CD4-positive, alpha-beta T cell treated with Interleukin-15 for 4 hours (primary cell): ENCODE measurements at places on chromosomes 4 and X.

GRCh38 chr4:40940756-40941155, 191.0 kb downstream of the NSUN7 start:
- DNase-seq: no peak

- DNase-seq: peak; percentile 68
These were observed 326.4 kb downstream of the PPP3CA start for GRCh38 chr4:101020956-101021355.

DNA sequence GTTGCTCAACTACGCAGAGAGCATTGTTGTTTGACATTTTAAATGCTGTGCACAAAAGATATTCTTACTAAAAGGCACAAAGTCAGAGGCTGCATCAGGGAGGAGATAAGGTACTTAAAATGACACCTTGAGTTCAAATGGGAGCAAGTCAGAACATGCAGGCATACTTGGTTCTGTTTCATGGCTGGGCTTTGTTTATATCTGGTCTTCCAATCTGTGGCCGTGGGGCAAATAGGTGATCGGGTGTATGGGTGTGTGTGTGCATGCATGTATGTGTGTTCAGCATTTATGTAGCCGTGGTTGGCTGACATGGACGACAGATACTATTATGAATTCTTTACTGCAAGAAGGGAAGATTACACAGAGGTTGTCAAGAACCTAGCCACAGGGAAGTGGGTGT, 106.1 kb downstream of the RASL11B start:
- DNase-seq: no peak

- no peak for DNase-seq
These were observed 637 bp downstream of the AR start for GRCh38 chrX:67544281-67545035.

DNA sequence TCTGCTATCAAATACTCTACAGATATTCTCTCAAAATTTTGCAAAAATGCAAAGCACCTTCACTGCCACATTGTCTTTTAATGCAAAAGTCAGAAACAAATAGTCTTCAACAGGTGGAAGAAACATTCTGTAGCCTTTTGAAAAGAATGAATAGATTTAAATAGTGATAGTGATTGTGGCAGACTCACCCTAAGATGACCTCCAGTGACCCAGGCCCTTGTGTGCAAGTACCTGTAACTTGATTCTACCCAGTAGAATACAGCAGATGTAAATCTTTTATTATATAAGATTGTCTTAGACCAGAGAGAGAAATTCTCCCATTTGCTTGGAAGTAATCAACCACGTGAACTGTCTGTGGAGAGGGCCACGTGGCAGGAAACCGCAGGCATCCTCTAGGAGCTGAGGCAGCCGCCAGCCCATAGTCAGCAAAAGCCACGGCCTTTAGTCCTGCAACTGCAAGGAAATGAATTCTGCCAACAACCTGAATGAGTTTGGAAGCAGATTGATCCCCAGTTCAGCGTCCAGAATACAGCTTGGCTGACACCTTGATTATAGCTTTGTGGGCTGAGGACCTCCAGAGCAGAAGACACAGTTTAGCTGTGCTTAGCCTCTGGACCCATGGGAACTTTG, 272.5 kb downstream of the ARHGAP10 start:
- no peak for DNase-seq

DNA sequence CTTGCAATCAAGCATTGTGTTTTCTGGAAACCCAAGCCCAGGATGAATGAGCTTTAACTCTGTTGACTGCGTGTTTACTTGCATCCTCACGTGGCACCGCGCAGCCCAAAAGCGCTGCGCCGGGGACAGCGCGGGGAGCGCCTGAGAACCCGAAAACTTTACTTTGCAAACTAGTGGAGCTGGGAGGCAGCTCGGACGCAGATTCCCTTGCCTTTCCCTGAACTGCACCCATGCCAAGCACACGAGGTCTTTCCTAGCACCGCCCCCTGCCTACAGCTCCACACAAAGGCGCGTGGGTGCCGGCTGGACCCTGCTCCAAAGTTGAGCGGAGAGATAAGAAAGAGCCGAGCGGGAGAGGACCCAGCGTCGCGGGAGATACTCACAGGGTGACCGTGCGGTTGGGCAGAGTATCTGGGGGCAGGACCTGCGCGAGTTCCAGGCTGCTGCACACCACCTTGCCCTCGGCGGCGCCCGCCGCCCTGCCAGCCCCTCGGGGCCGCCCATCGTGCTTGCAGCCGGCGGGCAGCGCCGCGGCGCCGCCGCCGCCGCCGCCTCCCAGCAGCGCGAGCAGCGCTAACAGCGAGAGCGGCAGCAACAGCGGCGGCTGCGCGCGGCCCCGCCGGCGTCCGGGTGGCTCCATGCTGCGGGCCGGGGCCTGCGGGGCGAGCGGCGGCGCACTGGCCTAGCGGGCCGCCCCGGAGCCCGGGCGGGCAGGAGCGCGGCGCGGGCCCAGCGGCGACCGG, 550 bp downstream of the ADGRA3 start:
- no peak for DNase-seq

DNA sequence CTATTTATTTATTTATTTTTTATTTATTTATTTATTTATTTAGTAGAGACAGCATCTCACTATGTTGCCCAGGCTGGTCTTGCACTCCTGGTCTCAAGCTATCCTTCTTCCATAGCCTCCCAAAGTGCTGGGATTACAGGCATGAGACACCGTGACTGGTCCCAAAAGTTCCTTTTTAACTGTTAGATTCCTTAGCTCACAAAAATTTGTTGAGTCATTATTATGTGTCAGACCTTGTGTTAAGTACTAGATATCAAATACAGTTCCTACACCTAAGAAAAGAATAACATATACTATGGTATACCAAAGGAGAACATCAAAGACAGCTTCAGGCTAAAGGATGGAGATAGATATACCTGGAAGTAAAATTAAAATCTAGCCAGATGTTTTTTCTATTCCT, 11.6 kb downstream of the FGA start:
- DNase-seq: no peak

DNA sequence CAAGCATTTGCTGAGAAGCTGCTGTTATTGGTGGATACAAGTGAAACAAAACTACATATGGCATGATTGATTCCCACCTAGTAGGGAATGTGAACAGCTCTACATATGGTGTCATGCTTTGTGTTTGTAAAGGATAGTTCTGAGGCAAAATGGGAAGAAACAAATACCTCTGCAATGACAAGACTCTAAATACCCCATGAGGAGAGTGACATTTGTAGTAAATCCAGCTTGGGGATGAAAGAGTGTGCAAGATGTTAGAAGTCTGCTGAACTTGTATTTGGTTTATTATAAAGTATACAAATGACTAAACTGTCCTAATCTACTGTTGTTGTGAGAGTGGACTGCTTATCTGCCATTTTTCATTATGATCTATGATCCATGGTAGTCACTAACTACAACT, 120.8 kb upstream of the HS3ST1 start:
- no peak for DNase-seq

GRCh38 chrX:23978491-23978890, 48.5 kb downstream of the KLHL15 start:
- no peak for DNase-seq

GRCh38 chr4:1249731-1250526, 999 bp upstream of the CTBP1 start:
- peak; percentile 49 for DNase-seq

DNA sequence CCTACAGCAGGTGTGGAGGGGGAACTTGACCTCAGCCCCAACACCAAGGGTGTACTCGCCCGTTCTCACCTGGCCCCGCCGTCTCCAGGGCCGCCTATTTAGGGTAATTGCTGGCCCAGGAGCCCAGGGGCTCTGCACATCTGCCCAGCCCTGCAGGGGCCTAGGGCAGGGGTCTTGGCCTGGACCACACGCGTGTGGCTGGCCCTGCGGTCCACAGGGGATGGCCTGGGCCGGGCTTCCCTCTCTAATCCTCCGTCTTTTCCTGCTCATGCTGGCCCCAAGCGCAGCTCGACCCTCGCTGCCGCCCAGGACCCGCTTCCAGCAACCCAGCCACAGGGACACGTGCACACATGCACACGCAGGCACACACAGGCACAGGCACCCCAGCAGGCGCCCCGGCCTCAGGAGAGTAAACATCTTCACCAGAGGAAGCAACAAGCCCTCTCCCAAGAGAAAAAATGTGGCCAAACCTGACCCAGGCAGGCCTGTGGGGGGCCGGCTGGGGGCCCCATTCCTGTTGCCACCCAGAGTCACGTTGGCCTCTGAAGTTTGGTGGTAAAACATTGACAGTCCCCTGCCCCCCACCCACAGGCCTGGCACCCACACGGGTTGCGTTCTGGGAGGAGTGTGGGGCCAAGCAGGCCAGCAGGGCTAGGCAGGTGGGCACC, 24.6 kb upstream of the FGFR3 start:
- DNase-seq: no peak

GRCh38 chr4:165199286-165199685, 8.1 kb upstream of the KLHL2 start:
- no peak for DNase-seq

- no peak for DNase-seq
These were observed 1166.3 kb upstream of the PCDH7 start for GRCh38 chr4:29553846-29554245.

DNA sequence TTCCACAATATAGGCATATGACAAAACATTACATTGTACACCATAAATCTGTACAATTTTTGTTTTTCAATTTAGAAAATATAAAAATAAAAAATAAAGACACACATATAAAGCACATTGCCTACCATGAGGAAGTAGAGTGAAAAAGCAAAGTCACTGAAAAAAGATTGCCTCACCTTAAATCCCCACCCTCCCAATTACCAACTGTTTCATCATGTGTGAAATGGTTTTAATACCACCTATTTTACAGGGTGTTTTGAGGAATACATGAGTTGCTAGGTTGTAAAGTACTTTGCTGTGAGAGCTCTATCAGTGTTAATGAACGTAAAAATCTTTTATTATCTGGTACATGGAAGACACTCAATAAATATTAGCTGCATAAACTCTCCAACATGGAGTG, 373.6 kb upstream of the NDST3 start:
- no peak for DNase-seq

DNA sequence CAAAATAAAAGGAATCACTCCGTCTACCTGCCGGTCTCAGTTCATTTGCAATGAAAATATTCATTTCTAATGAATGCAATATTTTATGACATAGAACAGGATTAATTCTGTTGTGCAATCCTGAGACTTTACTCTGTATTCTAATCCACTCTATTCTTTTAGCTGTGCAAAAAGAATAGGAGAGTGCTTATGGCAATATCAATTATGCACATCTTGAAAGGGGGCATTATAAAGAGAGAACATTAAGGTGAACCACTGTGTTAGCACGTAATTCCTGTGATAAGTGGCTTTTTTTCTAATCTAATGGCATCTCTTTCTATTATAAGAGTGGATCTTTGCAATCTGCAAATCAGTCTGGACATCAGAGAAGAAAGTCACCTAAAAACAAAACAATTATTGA, 99.5 kb downstream of the KCNIP4 start:
- DNase-seq: no peak

DNA sequence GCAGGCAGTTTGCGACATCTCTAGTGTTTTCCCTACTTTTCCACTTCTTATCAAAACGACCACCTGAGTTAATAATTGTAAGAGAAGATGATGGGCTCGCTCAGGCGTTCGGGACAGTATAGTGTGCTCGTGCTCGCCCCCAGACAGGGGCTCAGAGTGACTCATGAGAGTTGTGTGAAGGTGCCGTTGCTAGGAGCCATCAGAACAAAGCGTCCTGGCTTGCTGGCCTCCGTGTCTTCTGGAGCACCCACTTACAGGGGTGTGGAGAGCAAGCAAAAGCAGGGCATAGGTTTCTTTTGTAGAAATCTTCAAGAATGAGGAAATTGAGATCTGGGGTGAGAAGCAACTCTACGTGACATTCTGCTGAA, 73.0 kb upstream of the ADGRG2 start:
- no peak for DNase-seq

- no peak for DNase-seq
These were observed 335.1 kb downstream of the ANK2 start for GRCh38 chr4:113384600-113384999.

GRCh38 chrX:41257801-41258200, 76.2 kb upstream of the DDX3X start:
- no peak for DNase-seq

GRCh38 chr4:186651624-186652023, 72.0 kb downstream of the FAT1 start:
- no peak for DNase-seq

- DNase-seq: no peak
These were observed 76.1 kb downstream of the LRBA start for GRCh38 chr4:150938873-150939499.

DNA sequence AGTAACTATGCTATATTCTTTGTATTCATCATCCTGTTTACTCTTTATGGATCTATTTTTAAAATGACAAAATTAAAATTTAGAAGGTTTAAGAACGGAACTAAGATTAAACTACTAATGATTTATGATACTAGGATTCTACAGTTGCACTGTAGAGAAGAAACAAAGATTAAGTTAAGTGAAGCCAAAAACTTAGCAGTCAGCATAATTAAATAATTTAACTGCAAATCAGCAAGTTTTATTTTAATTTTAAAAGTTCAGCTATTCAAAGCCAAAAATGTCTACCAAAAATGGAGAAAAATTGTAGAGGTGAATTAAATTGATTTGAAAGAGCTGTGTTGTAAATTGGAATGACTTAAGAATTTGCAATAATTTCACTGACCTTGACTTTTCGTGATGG, 30.8 kb downstream of the NDST4 start:
- no peak for DNase-seq
